ENCODE measurements at places on chromosomes 3 and 15.

DNA sequence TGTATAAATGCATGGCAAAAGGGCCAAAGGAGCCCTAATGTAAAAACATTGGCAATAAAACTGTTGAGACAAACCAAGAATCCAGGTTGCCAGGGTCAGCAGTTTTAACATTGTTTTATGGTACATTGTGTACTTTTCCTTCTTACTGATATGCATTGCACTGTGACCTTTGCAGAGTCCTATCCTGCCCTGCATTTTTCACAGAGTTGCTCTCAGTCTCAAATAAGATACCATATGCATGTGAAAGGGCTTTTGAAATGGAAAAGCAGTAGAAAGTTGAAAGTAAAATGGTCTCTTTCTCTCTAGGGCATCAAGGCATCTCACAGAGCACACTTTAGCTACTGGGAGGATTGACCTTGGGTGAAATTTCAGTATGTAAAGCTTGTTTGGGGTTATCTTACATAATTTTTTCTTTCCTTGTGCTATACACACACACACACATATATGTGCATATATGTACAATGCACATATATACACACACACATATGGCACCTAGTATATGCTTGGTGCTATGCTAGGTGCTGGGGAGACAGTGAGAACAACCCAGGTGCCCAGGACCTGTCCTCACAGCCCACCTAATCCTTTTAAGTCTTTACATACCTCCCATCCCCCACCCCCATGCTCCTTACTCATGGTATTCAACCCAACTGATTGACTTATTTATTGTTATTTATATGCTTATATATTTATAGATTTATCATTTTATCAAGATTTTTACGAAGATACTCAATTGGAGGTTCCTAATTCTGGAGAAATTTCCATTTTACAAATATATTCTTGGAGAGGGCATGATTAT lies 1.2 kb upstream of the PPP2R3A start:
- no peak for DNase-seq

- DNase-seq: no peak
Observed at GRCh38 chr3:31676556-31676955, 143.8 kb downstream of the STT3B start.

DNA sequence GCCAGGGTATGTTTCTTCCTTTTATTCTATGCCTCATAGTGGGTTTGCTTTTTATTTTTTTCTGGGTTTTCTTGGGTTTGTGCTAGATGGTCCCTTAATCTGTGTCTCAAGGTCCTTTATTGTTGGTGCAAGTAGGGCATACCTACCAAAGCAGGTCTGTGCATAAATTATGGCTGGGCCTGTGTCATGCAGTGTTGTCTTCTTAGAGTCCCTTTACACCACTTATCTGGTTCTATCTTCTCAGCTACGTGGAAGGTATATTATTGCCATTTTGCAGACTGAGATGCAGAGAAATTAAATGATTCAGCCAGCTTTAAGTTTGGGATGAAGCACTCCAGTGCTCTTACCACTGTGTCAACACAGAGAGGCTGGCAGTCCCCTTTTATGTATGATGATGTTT lies 293.5 kb upstream of the SOX2 start:
- DNase-seq: no peak

DNA sequence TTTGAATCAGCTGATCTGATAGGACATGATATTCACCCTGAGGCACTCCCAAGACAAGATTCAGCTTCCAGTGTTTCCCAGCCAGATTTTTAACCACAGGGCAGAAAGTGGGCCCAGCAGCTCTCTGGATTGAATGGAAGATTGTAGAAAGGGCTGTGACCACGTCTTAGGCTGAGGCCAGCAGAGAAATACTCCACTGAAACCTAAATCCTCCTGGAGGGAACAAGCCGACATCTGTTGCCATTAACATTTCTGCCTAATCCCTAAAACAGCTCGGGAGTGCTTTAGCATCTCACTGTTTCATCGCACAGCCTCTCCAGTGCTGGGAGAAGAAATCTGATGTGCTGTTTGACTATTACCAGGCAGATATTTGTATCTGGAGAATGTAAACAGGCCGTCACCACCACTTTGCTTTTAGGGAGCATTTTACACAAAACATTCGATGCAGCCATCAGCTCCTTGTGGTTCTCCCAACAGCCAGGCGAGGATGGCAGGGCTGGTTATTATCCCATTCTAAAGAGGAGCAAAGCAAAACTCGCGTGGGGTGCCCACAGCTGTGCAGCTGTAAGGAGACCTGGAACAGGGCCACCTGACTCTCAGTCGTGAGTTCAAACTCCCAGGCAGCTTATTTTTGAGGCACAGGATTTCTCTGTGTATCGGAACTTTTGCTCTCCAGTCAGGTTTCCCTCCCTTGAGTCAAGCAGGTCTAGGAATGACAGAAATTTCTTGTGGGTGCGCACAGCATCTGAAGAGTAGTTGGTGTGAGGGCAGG lies 117.4 kb downstream of the LIPC start:
- no peak for DNase-seq

GRCh38 chr3:182036382-182036781 lies 324.7 kb downstream of the SOX2 start:
- no peak for DNase-seq

GRCh38 chr3:47989981-47990440 lies 26.2 kb downstream of the MAP4 start:
- DNase-seq: peak; percentile 86

DNA sequence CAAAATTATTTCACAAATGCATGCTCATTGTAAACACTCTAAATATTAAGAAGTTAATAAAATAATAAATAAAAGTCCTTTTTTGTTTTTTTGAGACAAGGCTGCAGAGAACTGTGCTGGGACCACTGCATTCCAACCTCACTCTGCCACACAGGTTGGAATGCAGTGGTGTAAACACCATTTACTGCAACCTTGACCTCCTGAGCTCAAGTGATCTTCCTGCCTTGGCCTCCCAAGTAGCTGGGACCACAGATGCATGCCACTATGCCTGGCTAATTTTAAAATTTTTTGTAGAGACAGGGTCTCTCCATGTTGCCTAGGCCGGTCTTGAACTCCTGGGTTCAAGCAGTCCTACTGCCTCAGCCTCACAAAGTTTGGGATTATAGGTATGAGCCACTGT lies 578.4 kb downstream of the ZIC1 start:
- no peak for DNase-seq

- no peak for DNase-seq
Observed at GRCh38 chr3:140285380-140285779, 350.4 kb downstream of the CLSTN2 start.

- DNase-seq: no peak
Observed at GRCh38 chr3:42734263-42734860, 31.8 kb upstream of the HHATL start.

GRCh38 chr3:54047568-54047967 lies 74.8 kb upstream of the CACNA2D3 start:
- no peak for DNase-seq

GRCh38 chr15:101062471-101063171 lies 143.5 kb downstream of the LRRK1 start:
- DNase-seq: no peak

DNA sequence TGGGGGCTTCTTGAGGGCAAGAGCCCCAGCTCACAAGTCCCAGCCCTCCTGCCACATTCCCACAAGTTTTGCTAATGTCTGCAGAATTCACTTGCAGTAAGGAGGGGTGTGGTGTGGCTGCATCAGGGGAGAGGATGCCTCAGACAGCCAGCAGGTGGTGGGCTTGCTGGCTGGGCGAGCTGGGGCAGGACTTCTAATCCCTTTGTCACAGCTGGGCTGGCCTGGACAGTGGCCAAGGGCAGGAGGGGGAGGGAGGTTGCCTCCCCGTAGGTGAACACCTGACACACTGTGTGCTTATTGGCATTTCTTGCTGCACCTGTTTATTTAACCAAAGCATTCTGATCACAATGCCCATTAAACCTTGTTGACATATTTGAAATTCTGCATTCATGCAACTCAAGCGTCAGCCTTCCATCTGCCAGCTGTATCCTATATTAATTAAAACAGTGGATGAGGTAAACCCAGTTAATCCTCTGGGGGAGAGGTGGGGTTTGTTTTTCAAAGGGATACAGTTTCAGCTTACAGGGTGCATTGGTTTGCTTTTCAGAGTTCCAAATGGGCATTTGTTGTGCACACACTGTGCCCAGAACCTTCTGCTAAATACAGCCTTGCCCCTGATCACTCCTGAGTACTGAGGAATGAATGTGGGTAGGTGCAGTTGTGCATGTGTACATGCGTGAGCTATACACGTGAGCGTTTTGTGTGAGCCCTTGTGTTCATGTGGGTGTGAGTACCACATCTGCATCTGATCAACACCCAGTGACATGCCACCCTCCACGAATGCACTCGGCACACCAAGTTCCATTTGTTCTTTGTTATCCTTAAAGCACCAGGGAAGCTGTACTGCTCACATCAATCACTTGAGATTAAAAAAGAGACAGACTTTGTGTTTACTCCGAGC lies 268.7 kb downstream of the XXYLT1 start:
- DNase-seq: peak; percentile 15

DNA sequence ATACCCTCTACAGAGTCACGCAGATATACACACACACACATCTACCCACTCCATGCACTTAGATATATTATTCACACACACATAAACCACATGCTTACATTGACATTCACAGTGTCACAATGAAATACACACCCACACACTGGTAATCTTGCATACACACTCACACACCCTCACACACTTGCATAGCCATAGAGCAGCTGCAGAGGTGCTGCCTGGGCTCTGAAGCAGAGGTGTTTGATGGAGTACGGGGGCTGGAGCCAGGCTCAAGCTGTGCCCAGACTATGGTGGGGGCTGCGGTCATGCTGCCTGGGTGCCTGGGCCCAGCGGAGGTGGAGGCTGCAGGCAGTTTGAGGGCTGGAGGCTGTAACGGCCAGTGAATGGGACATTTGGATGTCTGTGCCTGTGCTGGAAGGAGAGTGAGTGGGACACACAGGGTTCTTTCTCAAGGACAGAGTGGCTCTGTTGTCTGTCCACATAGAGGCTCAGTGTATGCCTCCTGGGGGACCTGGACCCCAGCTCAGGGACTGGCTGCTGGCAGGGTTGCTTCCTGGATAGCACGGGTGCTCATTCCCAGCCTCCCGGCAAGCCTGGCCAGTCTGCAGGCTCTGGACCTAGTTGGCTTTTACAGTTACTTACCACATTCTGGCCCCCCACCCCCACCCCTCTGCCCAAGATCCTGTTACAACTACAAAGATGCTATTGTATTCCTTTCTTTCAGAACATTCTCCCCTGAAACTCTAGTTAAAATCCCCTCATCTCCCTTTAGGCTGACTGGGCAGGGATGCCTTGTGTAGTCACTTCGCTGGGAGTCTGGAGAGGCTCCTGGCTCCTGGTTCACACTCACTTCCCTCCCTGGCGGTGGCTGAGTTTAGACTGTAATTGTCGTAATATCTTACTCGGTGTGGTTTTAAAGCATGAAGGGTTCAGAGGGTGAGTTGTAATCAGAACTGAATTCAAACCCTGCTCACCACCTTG lies 12.5 kb downstream of the GASK1A start:
- no peak for DNase-seq

DNA sequence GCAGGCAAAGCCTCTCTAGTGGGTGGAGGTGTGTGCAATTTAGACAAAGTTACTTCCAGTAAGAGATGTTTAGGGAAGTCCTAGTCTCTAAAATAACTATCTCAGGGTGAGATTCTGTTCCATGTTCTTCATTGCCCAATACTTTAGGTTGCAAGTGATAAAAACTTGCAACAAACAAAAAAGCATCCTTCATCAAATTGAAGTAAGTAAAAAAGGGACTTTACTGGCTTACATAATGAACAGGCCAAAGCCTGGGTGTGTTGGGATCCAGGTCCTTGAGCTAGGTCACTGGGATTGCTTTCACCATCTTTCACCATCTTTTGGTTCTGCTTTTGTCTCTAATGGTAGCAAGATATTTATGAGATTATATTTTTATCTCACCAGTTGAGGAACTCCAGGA lies 38.3 kb downstream of the CX3CR1 start:
- DNase-seq: no peak

GRCh38 chr3:88742106-88742505 lies 365.3 kb upstream of the EPHA3 start:
- no peak for DNase-seq

DNA sequence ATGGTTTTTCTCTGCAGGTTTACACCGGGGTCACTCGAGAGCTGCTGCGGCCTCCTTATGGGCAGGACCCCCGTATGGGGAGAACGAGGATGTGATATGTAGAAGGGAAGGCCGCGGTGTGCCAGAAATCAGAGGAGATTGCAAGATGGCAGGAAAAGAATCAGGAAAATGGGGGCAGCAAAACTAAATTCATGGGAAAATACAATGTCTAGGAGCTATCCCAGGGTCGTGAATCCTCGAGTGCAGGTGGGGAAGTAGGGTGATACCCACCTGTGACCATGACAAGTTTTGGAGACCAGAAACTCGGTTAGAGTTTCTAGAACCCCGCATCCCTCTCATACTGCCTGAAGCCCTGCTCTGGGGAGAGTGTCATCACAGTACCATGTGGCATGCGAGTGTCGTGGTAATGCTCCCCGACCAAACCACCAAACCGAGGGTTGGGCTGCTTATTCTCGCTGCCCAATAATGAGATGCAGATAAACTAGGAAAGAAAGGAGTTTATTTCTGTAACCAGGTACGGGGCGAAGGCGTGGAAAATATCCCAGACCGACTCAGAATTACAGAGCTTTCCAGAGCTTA lies 781 bp downstream of the TRNT1 start:
- DNase-seq: no peak

DNA sequence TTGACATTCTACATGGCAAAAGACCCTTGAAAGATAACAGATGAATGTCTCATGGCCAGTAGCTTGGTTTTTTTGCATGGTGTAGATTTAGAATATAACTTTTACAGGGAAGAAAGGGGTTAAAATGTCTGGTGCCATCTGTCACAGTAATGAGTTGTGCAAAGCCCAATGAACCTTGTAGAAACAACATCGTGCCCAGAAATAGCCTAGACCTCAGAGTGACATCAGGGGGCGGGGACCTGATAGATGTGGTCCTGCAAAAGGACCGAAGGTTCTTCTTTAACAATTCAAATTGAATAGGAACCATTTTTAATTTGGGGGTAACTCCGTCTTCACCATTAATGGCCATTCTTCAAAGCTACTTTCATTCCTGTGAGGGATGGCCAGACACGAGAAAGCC lies 254.1 kb upstream of the CTDSPL start:
- no peak for DNase-seq

- no peak for DNase-seq
Observed at GRCh38 chr3:150023239-150023636, 52.5 kb upstream of the PFN2 start.

GRCh38 chr3:12835052-12835665 lies 6.2 kb downstream of the RPL32 start:
- DNase-seq: no peak

DNA sequence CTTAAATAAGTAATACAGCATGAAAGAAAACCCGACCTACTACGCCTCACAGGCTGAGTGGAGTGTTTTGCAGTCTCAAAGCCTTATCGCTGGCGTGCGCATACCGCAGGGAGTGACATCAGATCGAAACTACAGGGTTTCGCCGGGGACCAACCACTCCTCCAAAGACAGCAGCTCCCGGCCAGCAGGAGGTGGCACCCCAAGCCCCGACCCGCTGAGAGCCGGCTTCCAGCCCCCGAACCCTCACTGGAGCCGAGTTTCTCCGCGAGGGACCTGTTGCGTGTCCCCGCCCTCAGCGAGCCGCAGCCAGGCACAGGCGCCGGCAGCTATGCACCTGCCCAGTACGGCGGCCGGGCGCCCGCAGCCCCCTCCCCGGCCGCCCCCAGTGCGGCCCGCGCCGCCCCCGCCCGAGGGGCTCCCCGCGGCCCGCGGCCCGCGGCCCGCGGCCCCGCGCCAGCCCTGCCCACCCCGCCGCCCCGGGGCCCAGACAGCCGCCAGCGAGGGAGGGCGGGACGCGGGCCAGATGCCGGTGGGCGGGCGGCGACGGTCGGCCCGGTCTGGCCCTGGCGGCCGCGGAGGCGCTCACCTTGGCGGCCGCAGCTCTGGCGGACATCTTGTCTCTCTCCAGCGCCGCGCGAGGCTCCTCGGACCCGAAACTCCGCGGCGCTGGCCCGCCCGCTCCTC lies 710 bp downstream of the TJP1 start:
- DNase-seq: no peak

Measured in smooth muscle cell of the brain vasculature (primary cell).